ENCODE measurements at places on chromosomes 5 and 9. TPM values are rescaled to one million over a fixed set of nuclear protein-coding genes. Genes with fewer than 3 reads are reported as not detected.

GRCh38 chr5:10591159-10591558, 27.3 kb downstream of the ANKRD33B start:
- DNase-seq: peak; percentile 13

DNA sequence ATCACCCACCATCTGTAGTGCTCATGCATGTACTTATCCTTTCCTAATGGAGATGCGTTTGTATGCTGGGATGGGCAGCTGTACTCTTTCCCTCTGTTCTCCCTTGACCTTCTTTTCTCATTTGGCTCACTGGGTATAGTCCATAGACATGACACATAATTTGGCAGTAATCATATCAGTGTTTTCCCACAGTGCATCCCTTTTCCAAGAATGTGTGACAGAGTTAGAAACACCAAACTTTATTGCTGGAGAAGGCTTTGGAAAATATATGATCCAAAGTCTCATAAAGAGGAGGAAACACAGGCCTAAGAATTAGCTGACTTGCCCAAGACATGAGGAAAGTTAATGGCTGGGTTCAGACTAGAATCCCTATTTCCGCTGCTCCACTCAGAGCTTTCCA, 1233.4 kb upstream of the DMAC1 start:
- DNase-seq: no peak

NEK6 gene
- 46.1 TPM for total RNA-seq

- no peak for DNase-seq
Observed at GRCh38 chr9:127474592-127474991, 23.3 kb downstream of the LRSAM1 start.

CDH9 gene
- 50.5 TPM for total RNA-seq

SOHLH1 gene
- total RNA-seq: 30.8 TPM

ELL2 gene
- total RNA-seq: 96.9 TPM

NR6A1 gene
- total RNA-seq: 5.5 TPM

DNA sequence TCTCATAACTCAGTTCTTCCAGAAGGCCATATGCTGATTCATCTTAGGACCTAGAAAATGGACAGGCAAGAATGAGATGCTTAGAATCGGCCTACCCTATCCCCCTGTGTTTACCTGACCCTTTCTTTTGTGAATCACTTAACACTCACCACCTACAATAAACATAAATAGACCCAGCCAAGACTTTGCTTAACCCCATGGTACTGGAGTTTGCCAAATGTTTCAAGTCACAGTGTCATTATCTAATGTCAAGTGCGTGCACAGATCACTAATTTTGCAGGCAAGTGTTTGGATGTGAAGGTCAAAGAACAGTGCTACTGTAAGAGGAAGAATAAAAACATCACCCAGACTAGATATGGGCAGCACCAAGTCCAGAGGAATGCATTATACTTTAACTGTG, 77.5 kb downstream of the GLIS3 start:
- DNase-seq: no peak
